ENCODE measurements at places on chromosomes 3 and 15.
A peak's percentile ranks its signal among the peaks of the same experiment; 100 is the strongest.

DNA sequence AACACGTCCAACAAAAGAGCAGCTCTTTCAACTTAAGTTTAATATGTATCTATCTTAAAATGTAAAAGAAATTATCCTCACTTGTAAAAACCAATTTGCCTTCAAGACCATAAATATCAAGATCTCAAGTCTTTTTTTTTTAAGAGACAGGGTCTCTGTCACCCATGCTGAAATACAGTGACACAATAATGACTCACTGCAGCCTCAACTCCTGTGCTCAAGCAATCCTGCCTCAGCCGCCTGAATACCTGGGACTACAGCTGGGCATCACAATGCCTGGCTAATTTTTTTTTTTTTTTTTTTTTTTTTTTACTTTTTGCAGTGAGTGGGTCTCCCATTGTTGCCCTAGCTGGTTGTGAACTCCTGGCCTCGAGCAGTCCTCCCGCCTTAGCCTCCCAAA, 26.0 kb downstream of the ACAP2 start:
- DNase-seq: peak; percentile 22

GRCh38 chr3:177150970-177151627, 46.2 kb downstream of the TBL1XR1 start:
- DNase-seq: peak; percentile 79

- no peak for DNase-seq
These were observed 18.0 kb downstream of the NCEH1 start for GRCh38 chr3:172692751-172693338.

DNA sequence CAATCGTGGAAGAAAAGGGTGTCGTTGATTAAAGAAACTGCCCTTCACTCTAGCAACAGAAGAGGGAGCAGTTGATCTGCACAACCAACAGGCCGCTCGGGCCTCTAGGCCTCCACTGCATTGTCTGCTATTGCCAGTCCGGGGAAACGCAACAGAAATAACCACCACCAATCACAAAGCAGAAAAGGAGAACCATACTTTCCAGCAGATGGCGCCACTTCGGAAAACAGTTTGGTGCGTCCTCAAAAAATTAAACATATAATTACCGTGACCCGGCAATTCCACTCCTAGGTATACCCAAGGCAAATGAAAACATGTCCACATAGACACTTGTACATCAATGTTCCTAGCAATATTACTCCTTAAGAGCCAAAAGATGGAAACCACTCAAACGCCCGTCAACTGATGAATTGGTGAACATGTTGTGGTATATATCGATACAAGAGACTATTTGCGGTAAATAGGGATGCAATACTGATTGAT, 154.1 kb downstream of the TJP1 start:
- DNase-seq: peak; percentile 92

- DNase-seq: no peak
These were observed 34.0 kb downstream of the TPRA1 start for GRCh38 chr3:127556565-127556964.
